ENCODE measurements at places on chromosomes 3 and 15. TPM values are rescaled to one million over a fixed set of nuclear protein-coding genes. Genes with fewer than 3 reads are reported as not detected.

Gene CCDC39
- total RNA-seq, result under 0.01 TPM

Gene IGSF11
- total RNA-seq, result under 0.01 TPM

Gene DZIP1L
- 16.9 TPM for total RNA-seq

Gene XYLB
- total RNA-seq, result 1.0 TPM

Gene BDH1
- 24.4 TPM for total RNA-seq

Gene GOLGA6L7
- total RNA-seq, result not detected

Gene TM6SF1
- total RNA-seq, result 1.4 TPM

Gene GCNT3
- total RNA-seq, result 1.6 TPM

Gene SPG21
- total RNA-seq, result 106 TPM

Gene BMF
- total RNA-seq, result 4.1 TPM

Gene PRSS50
- 0.16 TPM for total RNA-seq

Gene TGM5
- not detected for total RNA-seq

Gene FOXB1
- not detected for total RNA-seq

Gene SPESP1
- total RNA-seq, result 1.3 TPM

Gene ZKSCAN7
- total RNA-seq, result 4.9 TPM

Gene CMTM8
- 7.3 TPM for total RNA-seq

Gene GOLGA8J
- not detected for total RNA-seq

Gene BTD
- total RNA-seq, result 15.3 TPM
